ENCODE measurements at places on chromosomes 1 and 21. TPM values are rescaled to one million over a fixed set of nuclear protein-coding genes. Genes with fewer than 3 reads are reported as not detected.

PLA2G4A gene
- total RNA-seq: 5.8 TPM

LRRN2 gene
- 6.6 TPM for total RNA-seq

- H3K4me3 ChIP-seq: no peak overlapping the region
- DNase-seq: no peak
- no peaks in the 10 kb centered on the region for H3K27me3 ChIP-seq
- H3K36me3 ChIP-seq: no peaks in the 10 kb centered on the region
Measured at GRCh38 chr1:178684111-178684510, 40.9 kb upstream of the RALGPS2 start.

- no peak for DNase-seq
- no peaks in the 10 kb centered on the region for H3K36me3 ChIP-seq
- H3K4me1 ChIP-seq: no peaks in the 10 kb centered on the region
- H3K27ac ChIP-seq: no peak overlapping the region
- H3K4me3 ChIP-seq: no peak overlapping the region
Measured at GRCh38 chr1:69535490-69535889, 32.2 kb upstream of the LRRC7 start.

- no peak overlapping the region for H3K27ac ChIP-seq
- no peaks in the 10 kb centered on the region for H3K36me3 ChIP-seq
- no peaks in the 10 kb centered on the region for H3K27me3 ChIP-seq
- no peaks in the 10 kb centered on the region for H3K4me1 ChIP-seq
- no peak for DNase-seq
Measured at GRCh38 chr1:114540821-114541220, 29.8 kb upstream of the TRIM33 start.

GRCh38 chr1:16258591-16259135 lies 21.7 kb upstream of the CPLANE2 start:
- H3K27me3 ChIP-seq: no peaks in the 10 kb centered on the region
- no peak overlapping the region for H3K27ac ChIP-seq
- H3K36me3 ChIP-seq: peaks cover 12% of the 10 kb centered on the region
- no peak overlapping the region for H3K4me3 ChIP-seq

AZIN2 gene
- total RNA-seq: 3.3 TPM
